ENCODE measurements at places on chromosomes 4 and X.
A peak's percentile ranks its signal among the peaks of the same experiment; 100 is the strongest.

GRCh38 chrX:28665778-28666177 is 78.5 kb downstream of the IL1RAPL1 start:
- no peak for DNase-seq

DNA sequence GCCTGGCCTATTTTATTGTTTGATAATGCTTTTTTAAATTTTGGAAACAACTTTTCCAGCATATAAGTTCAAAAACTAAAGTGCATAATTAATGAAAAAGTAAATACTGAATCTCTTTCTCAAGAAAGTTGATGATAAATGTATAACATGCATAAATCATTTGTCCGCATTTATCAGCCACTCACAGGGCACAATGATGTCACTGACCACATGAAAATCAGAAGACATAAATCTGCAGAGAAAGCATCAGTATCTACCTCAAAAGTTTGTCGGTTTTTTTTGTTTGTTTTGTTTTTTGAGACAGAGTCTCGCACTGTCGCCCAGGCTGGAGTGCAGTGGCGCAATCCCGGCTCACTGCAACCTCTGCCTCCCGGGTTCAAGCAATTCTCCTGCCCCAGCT is 5.5 kb upstream of the HPRT1 start:
- no peak for DNase-seq

DNA sequence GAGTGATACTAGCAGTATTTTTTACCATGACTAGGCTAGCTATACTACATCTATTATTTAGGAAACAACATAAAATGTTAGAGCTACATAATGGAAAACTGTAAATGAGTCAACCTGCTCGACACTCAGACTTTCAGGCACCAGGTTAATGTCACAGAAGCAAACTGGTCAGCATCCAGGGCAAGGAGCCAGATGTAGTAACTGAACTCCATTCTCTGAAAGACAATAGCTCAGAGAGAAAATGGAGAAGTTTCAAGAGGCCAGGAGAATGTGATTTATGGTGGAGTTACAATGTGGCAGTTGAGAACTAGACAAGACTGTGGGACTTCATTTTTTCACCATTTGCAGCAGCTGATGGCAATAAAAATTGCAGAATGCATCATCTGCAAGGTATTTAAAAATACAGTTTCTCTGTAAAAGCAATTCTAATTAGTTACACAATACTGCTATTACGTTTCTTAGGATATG is 342.7 kb upstream of the PABPC4L start:
- no peak for DNase-seq

GRCh38 chr4:68498413-68499007 is 51.2 kb downstream of the TMPRSS11E start:
- peak; percentile 40 for DNase-seq

DNA sequence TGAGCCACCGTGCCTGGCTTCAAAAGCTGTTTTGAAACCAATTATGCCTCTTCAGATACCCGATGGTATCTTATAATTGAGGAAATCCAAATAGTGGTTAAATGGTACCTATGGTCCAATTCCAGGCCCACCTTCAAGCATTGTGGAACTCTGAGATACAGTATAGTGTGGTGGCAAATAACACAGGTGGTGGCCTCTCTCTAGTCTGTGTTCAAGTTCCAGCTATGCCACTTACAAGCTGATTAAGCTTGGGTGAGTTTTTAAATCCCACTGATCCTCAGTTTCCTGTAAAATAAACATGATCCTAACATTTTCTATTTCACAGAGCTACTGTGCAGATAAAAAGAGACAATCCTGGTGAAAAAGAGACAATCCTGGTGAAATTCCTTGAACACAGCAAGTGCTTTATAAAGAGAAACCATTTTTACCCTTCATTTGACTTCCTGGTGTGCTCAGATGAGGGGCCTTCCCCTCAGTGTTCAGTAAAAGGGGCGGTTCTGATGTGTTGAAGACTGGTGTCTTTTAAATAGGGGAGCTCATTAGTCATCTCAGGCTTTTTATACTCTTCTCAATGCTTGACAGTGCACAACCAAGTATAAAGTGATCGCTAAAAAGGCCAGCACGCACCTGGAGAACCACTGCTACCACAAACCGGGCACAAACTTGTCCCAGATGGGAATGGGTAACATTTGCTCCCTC is 30.8 kb upstream of the CD40LG start:
- no peak for DNase-seq

GRCh38 chr4:147816382-147817254 is 84.7 kb downstream of the ARHGAP10 start:
- no peak for DNase-seq

DNA sequence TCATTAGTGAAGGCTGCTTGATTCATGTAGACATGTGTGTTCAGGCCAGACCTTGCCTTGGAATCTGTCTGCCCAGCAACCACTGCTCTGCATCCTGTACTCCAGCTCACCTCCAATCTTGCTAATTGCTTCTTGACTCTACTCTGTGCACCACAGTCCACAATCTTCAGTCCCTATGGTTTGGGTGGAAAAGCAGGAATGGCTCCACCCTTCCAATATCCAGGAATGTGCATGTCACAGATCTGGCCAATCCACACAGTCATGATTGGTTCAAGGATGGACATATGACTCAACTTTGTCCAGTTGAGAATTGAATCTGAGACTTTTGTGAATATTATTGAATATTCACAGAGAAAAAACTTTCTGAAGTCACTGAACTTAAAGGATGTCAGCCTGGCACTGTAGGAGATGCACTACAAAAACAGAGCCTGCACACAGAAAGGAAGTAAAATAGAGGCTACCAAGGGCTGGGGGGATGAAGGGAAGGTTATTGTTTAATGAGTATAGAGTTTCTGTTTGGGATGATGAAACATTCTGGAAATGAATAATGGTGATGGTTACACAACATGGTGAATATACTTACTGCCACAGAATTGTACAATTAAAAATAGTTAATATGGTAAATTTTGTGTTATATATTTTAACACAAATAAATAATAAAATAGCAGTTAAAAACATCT is 161.3 kb upstream of the USP38 start:
- no peak for DNase-seq

DNA sequence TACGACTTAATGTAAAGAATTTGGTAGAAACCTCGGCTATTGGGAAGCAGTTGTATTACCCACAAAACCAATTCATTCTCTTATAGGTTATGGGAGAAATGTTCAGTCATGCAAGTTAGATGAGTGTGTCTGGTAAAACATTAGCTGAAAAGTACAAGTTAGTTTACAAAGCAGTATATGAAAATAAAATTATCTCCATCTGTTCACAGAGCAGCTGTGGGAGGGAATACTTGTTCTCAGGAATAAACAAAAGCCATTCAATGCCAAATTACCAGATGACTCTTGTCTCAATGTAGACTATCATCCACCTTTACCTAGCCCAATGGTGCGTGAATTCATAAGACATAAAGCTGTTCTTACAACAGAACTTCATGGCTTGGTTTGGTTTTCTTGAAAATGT is 28.6 kb downstream of the STAP1 start:
- no peak for DNase-seq

GRCh38 chr4:25937801-25938200 is 23.8 kb downstream of the SMIM20 start:
- no peak for DNase-seq

DNA sequence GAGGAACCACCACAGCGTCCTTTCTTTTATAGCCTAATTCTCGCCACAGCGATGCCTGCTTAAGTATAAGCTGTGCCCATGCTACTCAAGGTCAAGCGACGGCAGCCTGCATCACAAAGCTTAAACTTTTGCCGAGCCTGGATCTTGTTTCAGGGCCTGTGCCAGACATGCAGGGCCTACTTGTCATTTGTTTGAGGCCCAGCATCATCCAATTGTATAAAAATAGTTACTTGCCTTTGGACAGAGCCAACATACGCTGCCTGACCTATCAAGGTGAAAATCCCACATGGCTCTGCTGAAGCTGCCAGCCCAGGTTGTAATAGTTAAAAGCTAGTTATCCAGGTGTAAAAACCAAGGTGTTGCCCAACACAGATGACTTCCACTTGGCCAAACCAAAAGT is 107.1 kb downstream of the TMEM131L start:
- DNase-seq = no peak

GRCh38 chr4:127997534-127998388 is 32.6 kb downstream of the ABHD18 start:
- DNase-seq = no peak

- no peak for DNase-seq
Observed at GRCh38 chr4:62470421-62470983, 1270.4 kb downstream of the ADGRL3 start.

DNA sequence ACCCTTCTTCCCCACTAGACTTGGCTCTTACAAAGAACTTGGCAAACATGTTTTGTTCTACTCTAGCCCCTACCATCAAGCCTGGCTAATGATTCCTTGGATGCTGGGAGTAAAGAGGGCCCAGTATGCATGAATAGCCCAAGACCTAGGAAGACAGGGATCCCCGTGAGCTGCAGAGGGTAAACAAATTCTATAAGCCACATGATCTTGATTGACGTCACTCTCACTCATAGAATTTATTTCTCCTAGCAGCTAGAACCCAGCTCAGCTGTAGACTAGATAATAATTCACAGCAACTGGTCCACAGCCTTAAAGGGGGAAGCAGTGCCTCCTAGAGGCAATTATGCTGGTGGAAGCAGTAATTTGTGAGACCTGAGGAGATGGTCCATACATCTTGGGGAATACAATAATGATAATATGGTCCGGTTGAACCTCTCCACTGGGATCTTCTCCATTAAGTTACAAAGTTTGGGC is 16.1 kb upstream of the USO1 start:
- peak; percentile 10 for DNase-seq

GRCh38 chr4:155161357-155161756 is 47.1 kb upstream of the NPY2R start:
- no peak for DNase-seq

- no peak for DNase-seq
Observed at GRCh38 chr4:30836231-30836630, 116.1 kb downstream of the PCDH7 start.

DNA sequence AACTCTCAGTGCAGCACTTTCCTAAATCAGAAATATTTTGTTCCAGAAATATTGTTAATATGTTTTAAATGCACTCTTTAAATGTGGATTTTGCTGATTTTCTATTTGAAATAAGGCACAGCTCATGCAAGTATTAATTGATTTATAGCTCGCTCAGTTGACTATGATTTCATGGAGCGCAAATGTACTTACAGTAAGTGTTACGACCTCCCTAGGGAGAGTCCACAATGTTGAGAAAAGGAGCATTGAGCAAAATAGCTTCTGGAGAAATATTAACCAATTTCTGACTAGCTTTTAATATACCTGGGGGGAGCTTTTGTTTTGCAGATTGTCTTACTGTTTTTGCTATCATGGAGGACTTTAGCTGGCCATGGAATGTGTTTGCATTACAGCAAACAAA is 1687.5 kb downstream of the STIM2 start:
- DNase-seq = no peak

DNA sequence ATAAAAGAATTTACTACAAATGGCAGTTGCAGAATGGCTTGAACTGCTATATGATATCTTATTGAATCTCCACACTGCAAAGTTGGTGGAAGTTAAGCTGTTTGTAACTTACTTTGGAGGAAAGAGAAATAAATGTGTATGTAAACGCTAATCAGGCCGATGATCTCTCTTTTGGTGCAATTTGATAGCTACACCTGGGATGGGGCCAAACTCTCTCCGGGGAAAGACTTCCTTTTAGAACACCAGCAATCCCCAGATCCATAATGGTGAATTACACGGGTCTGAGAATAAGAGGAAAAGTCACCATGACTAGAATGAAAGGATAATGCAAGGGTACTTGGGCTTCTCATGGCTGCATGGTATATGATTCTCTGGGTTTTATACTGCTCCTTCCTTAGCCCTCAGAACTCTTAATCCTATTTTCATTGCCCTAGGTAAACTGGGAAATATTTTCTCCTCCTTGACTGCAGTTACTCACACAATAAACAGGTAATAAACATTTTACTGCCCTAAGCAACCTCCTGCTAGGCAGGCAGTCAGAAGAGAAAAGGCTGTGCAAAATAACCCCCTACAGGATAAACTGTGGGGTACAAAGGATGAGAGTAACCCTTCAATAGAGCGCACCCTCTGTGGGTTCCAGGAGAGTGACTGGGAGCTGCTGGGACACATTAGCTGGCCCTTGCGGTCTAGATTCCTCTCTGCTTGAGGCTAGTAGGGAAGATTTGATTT is 109.3 kb downstream of the MGST2 start:
- DNase-seq = no peak

- no peak for DNase-seq
Observed at GRCh38 chrX:68989865-68990606, 161.2 kb downstream of the EFNB1 start.

DNA sequence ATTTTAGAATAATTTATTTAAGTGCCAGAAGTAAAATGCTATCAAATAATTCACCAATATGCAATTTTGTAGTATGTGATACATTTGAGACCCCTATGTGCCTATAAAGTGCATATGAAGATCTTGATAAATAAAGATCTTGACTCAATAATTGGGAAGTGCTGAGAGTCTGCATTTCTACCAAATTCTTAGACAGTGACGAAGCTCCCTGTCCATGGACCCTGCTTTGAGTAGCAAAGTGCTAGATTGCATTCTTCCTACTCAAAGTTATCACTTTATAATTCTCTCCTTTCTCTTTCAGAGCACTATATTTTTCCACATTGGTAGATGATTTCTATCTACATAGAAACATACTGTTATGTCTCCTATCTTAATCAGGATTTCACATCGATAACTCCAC is 1393.9 kb downstream of the ARAP2 start:
- DNase-seq = no peak

GRCh38 chr4:81814987-81815541 is 343.4 kb upstream of the RASGEF1B start:
- DNase-seq = no peak

DNA sequence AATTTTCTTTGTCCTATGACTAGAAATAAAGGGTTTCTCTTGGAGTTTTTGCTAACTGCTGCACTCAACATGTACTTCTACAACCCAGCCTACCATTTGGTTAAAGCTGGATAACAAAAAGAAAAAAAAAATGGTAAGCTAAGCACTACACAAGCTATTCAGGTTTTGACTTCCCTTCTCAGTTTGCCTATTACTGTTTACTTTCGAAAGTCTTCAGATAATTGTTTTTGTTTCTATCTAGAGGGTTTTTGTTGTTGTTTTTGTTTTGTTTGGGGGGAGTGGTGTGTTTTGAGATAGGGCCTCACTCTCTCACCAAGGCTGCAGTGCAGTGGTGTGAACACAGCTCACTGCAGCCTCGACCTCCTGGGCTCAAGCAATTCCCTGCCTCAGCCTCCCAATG is 46.6 kb downstream of the CLOCK start:
- DNase-seq = no peak

DNA sequence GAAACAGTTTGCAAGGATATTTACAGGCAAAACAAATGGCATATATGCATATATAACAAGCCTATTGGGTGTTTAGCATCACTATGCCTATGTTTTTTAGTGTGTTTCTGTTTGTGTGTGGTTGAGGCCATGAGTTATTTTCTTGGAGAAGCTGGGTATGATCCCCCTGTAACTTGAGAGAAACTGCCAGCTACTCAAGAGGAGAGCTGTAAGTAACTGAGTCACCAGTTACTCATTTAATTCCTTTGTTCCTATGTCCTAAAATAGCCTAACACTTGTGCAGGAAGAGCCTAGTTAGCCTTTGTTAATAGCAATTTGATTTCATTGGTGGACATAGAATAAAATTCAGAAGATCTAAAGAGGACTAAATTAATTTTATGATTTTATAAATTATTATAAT is 79.1 kb downstream of the PWWP3B start:
- DNase-seq = no peak

Measured in CD8-positive, alpha-beta memory T cell (primary cell).